ENCODE measurements at places on chromosomes 4 and X. TPM values are rescaled to one million over a fixed set of nuclear protein-coding genes. Genes with fewer than 3 reads are reported as not detected.

The KIT gene
- 1.0 TPM for polyA plus RNA-seq

The RTL3 gene
- 0.63 TPM for polyA plus RNA-seq

The MAOA gene
- 108 TPM for polyA plus RNA-seq

The STPG2 gene
- polyA plus RNA-seq = 0.10 TPM

The SCD5 gene
- 2.6 TPM for polyA plus RNA-seq

The TMPRSS11E gene
- polyA plus RNA-seq = 0.13 TPM

The SYN1 gene
- polyA plus RNA-seq = 1.9 TPM

The CHRNA9 gene
- not detected for polyA plus RNA-seq

The AVPR2 gene
- not detected for polyA plus RNA-seq

The PAGE1 gene
- not detected for polyA plus RNA-seq

The GNRHR gene
- not detected for polyA plus RNA-seq

The NPNT gene
- 76.1 TPM for polyA plus RNA-seq

The SLC34A2 gene
- 0.50 TPM for polyA plus RNA-seq

The ADH1B gene
- polyA plus RNA-seq = 517 TPM

The RBMXL3 gene
- polyA plus RNA-seq = not detected

The BEX1 gene
- 0.36 TPM for polyA plus RNA-seq

The C4orf51 gene
- polyA plus RNA-seq = not detected

The HNRNPD gene
- 118 TPM for polyA plus RNA-seq

The IL2RG gene
- polyA plus RNA-seq = 7.6 TPM

The MAPK10 gene
- polyA plus RNA-seq = 28.3 TPM

The ATP1B4 gene
- polyA plus RNA-seq = not detected

The ADD1 gene
- 263 TPM for polyA plus RNA-seq

The MAGEA8 gene
- not detected for polyA plus RNA-seq

The MTTP gene
- 13.6 TPM for polyA plus RNA-seq

The EVC2 gene
- 5.9 TPM for polyA plus RNA-seq

The CXCL8 gene
- 17.9 TPM for polyA plus RNA-seq

The MAML3 gene
- 1.5 TPM for polyA plus RNA-seq

The CT45A2 gene
- polyA plus RNA-seq = not detected

The CABS1 gene
- polyA plus RNA-seq = 0.05 TPM

The TMEM31 gene
- polyA plus RNA-seq = not detected

The HPGDS gene
- 0.26 TPM for polyA plus RNA-seq

The ESX1 gene
- polyA plus RNA-seq = not detected

The FABP2 gene
- polyA plus RNA-seq = 0.05 TPM

All from aorta (tissue), 5 donors.